Left lung (tissue), 14 donors: ENCODE measurements at places on chromosomes 1 and 21. TPM values are rescaled to one million over a fixed set of nuclear protein-coding genes. Genes with fewer than 3 reads are reported as not detected.

Gene GNG12
- polyA plus RNA-seq: 56.5 TPM

Gene MARK1
- 7.6 TPM for polyA plus RNA-seq

Gene AMPD1
- polyA plus RNA-seq: not detected

Gene C1orf74
- polyA plus RNA-seq: 3.1 TPM
